ENCODE measurements at places on chromosomes 3 and 15.

- no peak for DNase-seq
These were observed 324.8 kb upstream of the CTDSPL start for GRCh38 chr3:37536840-37537239.

- no peak for DNase-seq
These were observed 36.5 kb downstream of the RAF1 start for GRCh38 chr3:12627370-12627769.

GRCh38 chr3:52265387-52265786 is 13.1 kb downstream of the WDR82 start:
- DNase-seq = no peak

- DNase-seq = no peak
These were observed 23.1 kb downstream of the TNK2 start for GRCh38 chr3:195885036-195885891.

- DNase-seq = no peak
These were observed at the start of gene ADIPOQ for GRCh38 chr3:186842426-186843038. Gene ADIPOQ (plus strand): TSS chr3:186842710. CDS start chr3:186853059, 10,349 bp downstream.

DNA sequence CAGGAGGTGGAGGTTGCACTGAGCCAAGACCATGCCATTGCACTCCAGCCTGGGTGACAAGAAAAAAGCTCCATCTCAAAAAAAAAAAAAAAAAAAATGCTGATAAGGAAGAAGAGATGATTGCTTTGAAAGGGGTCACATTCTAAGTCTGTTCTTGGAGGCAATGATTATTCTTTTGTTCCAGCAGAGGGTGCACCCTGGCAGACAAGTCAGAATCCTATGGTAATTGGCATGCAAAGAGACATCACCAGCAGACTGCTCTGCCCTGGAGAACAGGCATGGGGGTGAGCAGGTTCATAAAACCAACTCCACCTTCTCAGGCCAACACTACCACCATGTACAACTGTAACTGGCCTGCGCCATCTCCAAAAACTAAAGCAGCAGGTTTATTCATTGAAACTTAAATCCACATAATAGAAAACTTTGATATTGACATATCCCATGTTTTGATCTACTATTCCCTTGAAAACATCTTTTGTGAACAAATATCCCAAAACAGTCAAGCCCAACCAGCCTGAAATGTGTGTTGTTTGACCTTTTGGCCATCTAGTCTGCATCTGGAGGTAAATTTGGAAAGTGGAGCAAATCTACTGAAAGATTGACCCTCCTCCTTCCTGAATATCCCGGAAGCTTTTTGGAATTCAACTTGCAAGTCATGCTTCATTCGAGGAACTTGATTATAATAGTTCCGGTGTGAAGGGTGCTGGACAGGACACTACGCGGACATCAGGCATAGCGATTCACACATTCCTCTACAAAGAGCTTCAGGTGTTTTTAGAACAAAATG is 100.3 kb downstream of the MECOM start:
- no peak for DNase-seq

GRCh38 chr3:170007031-170007663 is 30.6 kb upstream of the GPR160 start:
- DNase-seq = no peak

DNA sequence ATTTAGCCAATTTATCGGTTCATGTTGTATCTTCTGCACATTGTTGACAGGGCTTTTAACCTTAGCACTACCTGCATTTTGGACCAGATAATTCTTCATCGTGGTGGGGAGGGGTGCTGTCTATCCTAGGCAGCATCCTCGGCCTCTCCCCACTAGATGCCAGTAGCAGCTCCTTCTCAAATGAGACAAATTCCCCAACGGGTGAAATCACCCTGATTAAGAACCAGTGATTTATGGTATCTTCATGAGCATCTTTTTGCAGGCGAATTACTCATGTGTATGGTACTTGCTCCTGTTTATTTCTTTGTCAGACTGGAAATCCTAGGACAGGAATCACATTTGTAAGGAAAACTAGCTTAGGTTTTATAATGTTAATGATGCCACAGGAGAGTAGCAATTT is 68.0 kb downstream of the C3orf70 start:
- no peak for DNase-seq

GRCh38 chr15:70093481-70094319 is 4.0 kb downstream of the TLE3 start:
- DNase-seq = no peak

GRCh38 chr3:130627143-130627855 is 110.3 kb downstream of the COL6A6 start:
- no peak for DNase-seq

GRCh38 chr3:113214917-113215595 is 3.7 kb downstream of the BOC start:
- no peak for DNase-seq

DNA sequence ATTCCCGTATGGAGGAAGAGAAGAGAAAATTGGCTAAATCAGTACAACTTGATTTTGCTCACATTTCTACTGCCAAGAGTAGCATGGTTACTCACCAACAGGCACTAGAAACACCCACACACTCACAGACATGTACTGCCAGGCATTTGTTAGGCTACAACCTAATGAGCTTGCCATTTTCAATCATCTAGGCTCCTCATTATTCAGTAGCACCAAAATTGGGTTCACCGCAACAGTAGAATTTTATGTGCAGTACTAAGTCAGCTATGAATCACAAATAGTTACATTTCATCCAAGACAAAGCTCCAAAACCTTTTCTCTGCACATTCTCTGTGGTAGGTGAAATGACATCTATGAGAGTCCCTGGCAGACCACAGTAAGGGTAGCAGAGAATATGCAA is 15.0 kb upstream of the THUMPD3 start:
- DNase-seq = no peak

DNA sequence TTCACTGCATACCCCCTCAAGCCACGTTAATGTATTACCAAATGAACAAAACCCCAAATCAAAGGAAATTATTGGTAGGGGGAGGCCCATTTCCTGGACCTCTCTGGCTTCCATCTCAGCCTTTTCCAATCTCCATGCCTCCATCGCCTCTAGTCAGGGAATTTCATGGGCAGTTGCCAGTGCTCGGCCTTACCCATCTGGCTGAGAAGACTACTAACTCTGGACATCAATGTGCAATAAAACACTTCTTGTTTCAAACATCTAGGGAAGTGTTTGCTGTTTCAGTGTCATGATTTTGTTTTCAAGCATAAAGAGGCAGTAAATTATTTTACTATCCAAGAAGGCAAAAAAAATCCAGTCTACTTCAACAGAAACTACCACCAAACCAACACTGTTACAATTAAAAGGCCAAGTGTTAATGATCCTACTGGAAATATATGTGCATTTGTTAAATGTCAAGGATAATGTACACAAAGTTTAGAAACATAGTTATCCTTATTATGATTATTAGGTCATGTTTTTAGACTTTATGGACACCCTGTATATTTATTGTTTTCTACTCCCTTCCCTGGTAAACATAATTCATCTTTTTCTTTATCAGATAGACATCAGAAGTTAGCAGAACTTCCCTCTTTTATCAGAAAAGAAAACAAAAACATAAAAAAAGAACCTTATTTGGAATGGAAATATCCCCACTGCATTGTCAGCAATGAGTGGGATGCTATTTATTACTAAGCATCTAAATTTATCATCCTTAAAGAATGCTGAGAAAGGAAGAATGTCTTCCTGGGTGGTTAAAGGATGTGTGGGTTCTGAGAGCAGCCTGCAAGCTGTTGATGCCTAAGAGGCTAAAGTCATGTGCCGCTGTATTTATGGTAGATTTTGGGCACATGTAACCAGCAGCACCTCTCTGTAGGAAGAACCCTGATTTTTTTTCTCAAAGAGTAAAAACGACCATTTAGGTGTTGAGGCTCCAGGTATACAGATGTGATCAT is 15.2 kb downstream of the LDHAL6B start:
- DNase-seq = no peak

DNA sequence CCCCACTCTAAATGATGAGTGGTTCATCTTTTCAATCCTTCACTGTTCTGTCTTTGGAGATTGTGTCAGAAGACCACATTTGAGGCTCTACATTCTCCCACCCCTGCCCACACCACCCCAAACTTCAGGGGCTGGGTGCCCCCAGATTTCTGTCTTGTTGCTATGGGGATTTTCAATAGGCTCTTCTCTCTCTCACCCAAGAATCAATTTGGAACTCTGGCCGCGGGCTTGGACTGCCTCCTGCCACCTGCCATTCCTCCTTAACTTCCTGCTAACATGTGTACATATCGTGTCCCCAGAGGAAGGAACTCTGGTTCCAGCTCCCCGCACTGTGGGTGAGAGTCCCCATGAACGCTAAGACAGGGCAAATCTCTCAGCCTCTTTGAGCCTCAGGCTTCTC is 67.4 kb upstream of the LARS2 start:
- DNase-seq = no peak

DNA sequence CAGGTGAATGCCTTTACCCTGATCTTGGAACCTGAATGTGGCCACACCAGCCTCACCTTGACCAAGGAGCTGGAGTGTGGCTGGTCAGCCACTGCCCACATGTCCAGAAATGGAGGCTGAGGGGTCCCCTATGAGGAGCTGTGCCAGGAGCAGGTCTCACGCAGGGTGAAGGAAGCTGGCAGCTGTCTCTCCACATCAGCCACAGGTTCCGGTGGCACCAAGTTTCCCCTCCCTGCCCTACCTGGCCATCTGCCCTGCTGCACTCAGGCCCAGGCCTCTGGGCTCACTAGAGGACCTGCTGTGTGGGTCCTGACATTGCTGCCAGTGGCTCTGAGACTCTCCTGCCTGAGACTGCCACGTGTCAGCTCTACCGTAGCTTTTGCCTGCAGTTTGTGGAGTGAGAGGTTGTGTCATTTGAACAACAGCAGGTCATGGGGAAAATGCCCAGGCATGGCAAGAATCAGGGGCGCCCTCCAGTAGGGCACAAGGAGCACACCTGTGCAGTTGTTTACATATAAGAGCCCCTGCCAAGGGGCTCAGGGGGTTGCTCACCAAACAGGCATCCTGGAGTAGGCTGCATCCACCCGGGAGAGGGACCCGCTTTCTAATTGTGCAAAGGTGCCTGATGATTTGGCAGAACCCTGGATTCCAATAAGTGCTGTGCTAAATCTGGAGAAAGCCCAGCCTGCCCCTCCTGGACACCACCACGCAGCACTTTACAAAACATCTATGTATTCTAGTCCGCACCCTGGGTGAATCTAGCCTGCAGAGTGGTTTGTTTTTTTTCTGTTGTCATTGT is 258.5 kb upstream of the TLE3 start:
- no peak for DNase-seq

GRCh38 chr3:46870651-46871050 is 6.9 kb upstream of the PTH1R start:
- no peak for DNase-seq

- no peak for DNase-seq
These were observed 270.2 kb upstream of the THBS1 start for GRCh38 chr15:39310633-39311032.

- DNase-seq = no peak
These were observed 798.7 kb upstream of the SEMA6D start for GRCh38 chr15:46918462-46919140.

DNA sequence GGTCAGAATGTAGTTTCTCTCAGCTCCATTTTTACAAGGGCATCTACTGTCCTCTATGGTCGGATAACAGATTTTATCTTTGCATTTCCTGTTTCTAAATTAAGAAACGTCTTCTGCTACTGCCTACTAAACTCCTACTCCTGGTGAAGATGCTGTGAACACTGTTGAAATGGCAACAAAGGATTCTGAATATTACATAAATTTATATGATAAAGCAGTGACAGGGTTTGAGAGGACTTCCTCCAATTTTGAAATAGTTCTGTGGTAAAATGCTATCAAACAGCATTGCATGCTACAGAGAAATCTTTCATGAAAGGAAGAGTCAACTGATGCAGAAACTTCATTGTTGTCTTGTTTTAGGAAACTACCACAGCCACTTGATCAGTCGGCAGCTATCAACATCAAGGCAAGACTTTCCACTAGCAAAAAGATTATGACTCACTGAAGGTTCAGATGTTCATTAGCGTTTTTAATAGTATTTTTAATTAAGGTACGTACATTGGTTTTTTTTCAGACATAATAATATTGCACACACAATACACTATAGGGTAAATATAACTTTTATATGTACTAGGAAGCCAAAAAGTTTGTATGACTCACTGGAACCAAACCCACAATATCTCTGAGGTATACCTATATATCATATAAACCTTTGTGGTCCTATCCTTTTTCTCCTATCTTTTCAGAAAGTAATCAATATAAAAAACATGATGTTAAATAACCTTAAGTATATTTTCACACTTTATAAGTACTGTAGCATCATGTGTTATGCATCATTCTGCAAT is 156.1 kb downstream of the STAG1 start:
- DNase-seq = no peak

DNA sequence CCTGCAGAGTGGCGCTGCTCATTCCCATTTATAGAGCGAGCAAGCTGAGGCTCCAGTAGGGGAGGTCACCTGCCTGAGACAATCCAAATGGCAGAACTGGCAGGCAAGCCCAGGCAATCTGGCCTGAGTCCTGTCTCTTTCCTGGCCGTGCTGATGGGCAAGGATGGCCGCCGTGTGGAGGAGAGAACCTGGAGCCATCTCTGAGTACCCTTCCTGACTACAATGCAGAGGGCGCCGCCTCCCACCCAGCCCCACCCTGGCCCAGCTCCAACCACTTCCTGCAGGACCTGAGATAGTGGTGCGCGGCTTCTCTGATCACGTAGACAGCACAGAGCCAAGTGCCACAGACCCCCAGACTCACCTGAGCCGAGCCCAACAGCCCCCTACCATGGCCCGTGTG is 7.0 kb downstream of the TLR9 start:
- no peak for DNase-seq

GRCh38 chr3:197499427-197499826 is 56.3 kb downstream of the BDH1 start:
- DNase-seq = no peak

DNA sequence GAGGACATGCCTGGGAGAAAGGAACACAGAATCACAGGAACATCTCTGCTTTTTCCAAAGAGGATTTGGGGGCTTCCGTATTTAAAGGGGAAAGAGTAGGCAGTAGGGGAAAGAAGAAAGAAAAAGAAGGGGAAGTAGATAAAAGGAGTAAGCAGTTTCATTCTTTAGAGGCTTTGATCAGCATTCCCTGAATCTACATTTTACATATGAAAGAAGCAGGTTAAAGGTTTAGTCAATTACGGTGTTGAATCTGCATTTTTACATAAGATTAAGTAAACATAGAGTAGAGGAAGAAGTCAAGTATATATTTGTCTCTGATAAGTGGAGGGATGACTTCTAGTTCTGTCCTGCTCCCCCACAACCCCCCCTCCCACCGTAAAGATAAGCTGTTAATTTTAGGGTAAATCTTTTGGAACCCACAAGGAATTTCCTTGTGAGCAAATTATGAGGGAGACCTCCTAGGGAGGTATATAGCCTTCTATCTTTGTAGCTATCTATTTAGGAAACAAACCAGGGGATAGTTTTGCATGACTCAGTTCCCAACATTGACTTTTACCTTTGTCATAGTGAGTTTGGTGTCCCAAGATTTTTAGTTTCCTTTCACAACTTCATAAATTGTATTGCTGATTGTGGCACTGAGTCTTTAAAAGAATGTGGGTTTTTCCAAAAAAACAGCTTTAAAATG is 8.7 kb upstream of the P2RY12 start:
- no peak for DNase-seq
